Osteoblast (primary cell): ENCODE measurements at places on chromosomes 5 and 9.

GRCh38 chr9:86175223-86175622 is 75.9 kb upstream of the GOLM1 start:
- DNase-seq: peak; percentile 13

DNA sequence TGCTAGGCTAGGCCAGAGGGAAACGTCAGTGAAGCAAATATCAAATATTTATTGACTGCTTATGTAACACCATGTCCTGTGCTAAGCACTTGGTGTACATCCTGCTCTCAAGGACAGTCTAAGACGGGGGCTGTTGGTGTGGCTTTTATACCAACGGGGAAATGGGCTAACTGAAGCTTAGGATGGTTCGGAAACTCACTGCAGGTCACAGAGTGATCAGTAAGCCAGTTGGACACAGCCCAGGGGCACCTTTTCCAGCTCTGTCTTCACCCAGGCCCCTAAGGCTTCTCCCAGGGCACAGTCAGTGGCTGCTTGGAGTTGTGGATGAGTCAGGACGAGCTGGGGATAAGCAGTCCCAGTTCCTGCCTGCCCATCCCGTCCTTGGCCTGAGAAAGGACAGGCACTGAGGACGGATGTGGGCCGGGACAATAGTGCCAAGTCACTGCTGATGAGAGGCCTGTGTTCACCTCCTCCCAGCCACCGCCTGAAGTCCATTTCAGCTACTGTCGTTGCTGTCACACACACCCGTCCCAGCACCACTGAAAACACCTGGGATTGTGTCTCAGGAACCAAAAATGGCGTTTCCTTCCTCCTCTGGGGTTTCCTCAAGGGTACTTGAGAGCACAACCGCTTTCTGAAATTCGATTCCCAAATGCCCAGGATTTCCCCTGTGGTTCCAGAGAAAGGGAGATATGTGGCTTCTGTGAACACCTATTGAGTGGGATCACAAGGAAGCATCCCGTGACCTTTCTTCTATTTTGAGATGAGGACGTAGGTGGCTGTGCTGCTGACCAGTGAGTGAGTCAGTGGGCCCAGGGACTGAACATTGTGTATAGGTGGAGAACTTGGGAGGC is 17.5 kb upstream of the SPRY4 start:
- DNase-seq: peak; percentile 90

DNA sequence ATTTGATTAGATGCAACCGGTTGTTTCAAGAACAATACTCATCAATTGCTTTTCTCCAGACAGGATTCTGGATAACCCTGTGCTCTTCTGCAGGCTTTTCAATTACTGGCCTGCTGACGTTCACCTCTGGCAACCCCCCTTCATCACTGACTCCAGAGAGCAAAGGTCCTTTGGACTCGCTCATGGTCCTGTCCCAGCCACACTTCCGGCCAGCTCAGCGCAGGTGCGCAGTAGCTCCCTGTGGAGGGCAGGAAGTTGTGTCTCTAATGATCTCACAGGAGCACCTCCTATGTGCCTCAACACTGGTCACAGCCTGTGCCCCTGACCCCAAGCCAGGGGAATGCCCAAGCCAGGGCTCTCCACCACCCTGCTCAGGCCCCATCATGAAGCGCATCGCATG is 44.0 kb downstream of the OLFM1 start:
- no peak for DNase-seq

GRCh38 chr9:123630233-123630632 is 274.2 kb downstream of the CRB2 start:
- no peak for DNase-seq

GRCh38 chr5:163509291-163509951 is 4.0 kb downstream of the MAT2B start:
- DNase-seq: peak; percentile 89

GRCh38 chr5:2688586-2688985 is 62.9 kb downstream of the IRX2 start:
- DNase-seq: no peak

GRCh38 chr5:142315096-142315900 is 9.5 kb downstream of the SPRY4 start:
- DNase-seq: no peak

DNA sequence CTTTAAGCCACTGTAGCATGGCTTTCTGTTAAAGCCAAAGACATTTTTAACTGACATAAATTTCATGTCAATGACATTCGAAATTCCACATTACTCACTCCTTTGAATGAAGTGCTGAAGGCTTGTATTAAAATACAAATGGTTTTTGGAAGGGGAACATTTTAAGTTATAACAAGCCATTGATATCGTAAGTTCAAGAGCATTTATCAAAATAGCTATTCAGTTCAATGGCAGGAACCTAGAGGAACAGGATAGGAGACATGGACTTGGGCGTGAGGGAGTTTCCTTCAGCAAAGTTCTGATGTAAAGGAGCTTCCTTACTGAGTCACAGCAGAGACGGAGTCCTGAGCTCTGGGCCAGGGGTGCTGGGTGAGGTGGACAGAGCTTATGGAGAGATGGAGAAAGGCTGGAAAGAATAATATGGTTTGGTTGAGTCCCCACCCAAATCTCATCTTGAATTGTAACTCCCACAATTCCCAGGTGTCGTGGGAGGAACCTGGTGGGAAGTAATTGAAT is 631.8 kb downstream of the BNC2 start:
- no peak for DNase-seq

- no peak for DNase-seq
These were observed 255.6 kb downstream of the NFIB start for GRCh38 chr9:14058325-14058688.

GRCh38 chr5:141846031-141846430 is 32.2 kb downstream of the PCDH1 start:
- DNase-seq: peak; percentile 85

DNA sequence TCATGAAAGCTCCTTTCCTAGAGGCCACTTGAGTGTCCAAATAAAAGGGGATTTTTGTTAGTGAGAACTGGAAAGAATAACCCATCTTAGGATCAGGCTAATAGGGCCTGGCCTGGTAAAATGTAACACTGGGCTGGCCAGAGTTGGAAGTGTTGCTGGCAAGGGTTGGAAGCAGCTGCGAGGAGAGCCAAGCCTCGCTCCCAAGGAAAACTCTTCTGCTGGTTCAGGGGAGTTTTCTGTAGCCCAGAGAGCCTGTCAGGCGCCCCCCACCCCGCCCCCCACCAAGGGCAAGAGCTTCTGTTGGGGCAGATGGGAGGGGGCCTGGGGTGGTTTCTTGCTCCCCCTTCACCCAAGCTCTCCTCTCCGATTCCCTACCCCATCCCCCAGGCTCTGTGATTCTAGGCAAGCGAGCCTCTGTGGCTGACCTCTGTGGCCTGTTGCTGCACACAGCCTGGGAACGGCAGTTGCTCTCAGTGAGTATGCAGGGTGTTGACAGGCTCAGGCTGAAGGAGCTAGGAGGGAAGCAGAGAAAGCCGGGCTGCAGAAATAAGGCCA is 547.8 kb downstream of the CCDC171 start:
- DNase-seq: no peak

GRCh38 chr9:87382900-87383299 is 114.8 kb upstream of the DAPK1 start:
- DNase-seq: peak; percentile 65

DNA sequence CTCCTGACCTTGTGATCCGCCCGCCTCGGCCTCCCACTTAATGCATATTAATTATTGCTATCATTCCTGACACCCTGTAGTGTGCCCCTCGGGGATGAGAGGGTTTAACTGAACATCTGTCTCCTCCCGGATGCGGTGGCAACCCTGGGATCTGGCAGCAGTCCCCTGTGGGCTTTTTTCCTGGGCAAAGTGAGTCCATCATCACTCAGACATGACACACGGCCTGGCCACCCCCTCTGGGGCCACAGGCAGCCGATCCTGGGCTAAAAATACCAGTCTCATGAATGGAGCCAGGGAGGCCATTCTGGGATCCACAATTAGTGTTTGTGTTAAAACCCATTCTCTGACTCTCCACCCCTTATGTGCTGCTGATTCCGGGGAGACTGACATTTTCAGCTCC is 161.2 kb downstream of the RGS3 start:
- DNase-seq: peak; percentile 91

- peak; percentile 58 for DNase-seq
These were observed 39.7 kb downstream of the NFX1 start for GRCh38 chr9:33329979-33330378.

DNA sequence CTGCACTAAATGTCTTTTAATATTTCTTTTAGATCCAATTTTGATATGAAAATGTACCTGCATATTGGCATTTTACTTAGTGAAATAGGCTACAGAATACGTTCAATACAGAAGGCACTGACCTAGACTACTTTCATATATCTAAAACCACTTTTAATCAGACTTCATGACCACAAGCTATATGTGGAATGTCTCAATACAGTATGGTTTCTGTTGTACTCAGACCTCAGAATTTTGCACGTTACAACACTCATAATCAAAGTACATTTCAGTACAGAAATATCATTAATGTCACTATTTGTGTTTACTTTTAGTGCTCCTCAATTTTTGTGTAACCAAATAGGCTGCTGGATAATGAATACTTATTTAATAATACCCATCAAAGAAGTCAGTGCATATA is 74.8 kb downstream of the MEF2C start:
- no peak for DNase-seq

GRCh38 chr5:94967525-94967924 is 317.4 kb downstream of the MCTP1 start:
- no peak for DNase-seq

DNA sequence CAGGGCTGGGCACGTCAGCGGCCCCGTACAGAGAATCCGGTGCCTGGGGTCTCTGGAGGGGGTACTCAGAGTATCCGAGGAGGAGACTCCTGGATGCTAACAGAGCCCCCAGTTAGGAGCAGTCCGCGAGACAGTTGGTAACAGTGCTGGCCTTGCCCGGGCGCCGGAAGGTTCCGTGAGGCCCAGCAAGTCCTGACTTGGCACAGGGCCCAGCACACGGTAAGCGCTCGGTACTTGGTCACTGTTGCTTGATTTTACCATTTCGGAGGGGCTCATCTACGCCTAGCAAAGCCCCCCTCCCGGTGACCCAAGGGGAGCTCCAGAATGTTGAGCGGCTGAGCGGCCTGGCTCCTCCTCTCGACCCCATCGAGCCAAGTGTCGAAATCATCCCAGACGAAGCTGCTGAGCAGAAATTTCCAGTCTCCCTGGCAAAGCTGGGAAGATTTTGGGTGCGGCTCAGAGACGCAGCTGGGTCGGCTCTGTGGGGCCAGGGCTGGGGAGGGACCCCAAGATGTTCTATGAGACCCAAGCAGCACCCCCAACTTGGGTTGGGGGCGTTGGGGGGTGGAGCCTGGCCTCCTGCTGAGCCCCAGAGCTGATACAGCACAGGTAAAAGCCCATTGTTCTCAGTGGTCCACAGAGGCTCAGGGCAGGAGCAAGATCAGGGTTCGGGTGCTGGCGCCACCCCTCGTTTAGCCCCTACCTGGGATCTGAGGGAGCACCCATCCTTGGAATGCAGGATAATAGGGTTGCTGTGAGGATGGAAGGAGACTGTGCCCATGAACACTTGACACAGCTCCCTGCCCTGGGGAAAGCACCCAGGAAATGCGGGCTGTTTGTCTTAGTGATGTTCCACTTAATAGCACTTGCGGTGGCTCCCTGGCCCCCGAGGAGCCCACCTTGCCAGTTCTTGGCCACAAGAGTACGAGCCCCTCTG is 137.2 kb downstream of the C9orf50 start:
- DNase-seq: peak; percentile 98

DNA sequence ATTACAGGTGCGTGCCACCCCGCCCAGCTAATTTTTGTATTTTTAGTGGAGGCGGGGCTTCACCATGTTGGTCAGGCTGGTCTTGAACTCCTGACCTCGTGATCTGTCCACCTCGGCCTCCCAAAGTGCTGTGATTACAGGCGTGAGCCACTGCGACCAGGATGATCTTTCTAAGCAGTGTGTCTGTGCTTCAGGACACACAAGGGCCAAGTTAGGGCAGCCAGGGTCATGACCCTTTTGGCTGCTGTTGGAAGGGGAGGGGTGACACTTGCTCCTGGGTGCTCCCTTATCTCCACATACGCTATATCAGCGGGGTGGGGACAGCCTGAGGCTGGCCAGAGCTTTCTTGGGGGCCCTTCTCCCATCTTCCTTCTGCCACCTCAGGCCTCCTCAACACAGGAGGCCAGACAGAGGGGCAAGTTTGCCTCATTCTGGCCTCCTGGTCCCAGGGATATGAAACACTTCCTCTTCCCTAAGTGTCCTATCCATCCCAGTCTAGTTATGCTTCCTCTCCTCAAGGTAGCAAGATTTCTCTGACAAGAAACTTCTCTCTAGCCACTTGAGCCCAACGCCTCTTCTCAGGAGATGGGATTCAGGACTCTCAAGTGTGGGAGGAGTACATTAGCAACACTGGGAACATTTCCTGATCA is 1.9 kb upstream of the ZNF79 start:
- no peak for DNase-seq

GRCh38 chr5:90345684-90346083 is 63.9 kb downstream of the CETN3 start:
- DNase-seq: peak; percentile 29

DNA sequence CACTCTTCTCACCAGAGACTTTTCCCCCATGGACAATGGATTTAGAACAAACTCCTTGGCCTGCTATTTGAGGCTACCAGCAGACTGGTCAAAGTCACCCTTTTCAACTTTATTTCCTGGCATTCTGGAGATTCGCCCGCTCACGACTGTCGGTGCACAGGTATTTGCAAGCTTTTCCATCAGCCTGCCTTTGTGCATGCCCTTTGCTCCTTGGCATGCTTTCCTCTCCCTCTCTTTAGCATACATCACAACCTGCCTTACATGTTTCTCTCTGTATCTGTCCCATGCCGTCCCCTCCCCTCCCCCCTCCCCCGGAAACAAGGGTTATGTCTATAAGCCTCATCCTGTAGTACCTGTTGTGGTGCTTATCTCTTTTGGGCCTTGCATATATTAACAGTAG is 257.1 kb downstream of the AOPEP start:
- DNase-seq: no peak

DNA sequence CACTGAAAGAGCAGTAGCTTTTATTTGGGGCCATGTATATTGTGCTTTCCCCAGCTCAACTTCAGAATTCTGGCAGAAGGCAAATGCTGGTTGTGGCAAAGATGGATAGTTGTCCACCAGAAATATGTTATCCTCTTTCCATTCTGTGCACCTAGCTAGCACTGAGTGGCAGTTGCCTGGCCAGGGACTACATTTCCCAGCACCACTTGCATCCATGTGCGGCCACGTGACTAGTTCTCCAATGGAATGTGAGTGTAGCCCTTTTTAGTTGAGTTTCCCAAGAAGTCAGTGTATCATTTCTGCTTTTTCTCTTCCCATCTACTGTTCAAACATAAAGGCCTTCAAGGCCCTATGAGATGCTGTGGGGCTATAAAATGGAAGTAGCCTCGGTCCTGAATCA is 354.0 kb upstream of the CLINT1 start:
- DNase-seq: peak; percentile 26

DNA sequence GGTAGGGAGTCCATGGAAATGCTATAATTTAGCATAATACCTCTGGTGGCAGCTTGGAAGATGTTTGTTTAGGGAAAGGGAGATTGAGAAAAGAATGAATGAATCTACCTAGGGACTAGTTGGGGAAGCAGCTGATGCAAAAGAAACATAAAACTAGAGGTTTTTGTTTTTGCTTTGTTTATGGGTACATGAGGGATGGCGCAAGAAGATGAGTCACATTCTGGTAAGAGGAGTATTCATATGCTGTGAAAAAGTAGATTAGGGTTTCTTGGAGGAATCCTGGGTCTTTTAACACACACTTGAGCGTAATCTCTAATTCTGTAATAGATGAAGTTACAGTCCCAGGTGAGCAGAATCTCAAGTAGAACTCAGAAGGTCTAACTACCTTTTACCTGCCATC is 17.1 kb downstream of the C9orf43 start:
- DNase-seq: no peak
